Stimulated activated CD4-positive, alpha-beta T cell treated with anti-CD3 and anti-CD28 coated beads, Interleukin-1b, Interleukin-23, amount 100 ng/mL, for 1 hour (primary cell): ENCODE measurements at places on chromosomes 3 and 15.

DNA sequence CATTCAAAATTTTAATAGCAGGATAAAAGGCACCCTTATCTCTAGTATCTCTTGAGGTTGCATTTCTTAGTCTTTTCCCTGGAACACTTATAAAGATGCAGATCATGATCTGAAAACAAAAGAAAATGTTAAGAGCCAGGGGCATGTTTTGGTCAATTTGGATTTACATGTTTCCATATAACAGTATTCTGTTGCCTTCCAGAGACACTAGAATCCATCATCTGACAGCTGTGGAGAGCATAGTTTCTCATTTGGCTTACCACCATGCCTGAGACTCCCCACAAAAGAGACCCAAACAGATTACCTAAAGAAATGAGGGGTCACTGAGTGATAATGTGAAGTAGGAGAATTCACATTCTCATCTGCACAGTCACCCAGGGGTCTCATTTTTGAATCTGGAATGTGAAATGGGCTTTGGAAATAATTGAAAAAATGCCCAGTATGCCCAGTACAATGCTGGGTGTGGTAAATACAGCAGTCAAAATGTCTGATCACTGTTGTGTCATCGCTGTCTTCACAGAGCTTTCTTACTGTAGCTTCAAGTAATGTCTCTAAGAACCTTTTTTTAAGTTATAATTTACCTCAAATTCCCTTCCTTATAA lies 79.9 kb upstream of the ZBTB20 start:
- no peak for DNase-seq

GRCh38 chr3:186108106-186108940 lies 566 bp downstream of the ETV5 start:
- DNase-seq = no peak

DNA sequence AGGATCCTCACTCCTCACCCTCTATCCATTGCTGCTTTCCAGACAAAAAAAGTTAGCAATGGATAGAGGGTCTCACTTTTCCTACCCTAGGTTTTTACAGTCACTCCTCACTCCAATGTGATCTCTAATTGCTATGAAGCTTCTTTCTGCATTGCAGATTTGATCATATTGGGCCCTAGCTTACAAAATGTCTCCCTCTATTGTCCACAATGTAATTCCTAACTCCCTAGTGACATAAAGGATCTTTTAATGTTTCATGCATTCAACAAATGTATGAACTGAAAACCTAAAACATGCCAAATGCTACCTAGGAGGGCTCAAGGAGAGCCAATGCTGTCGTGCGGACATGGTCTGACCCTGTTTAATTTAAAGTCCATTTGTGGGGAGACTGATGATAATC lies 234.8 kb downstream of the CADM2 start:
- no peak for DNase-seq

- DNase-seq = no peak
These were observed 190.6 kb upstream of the ARPP21 start for GRCh38 chr3:35448681-35449080.

GRCh38 chr3:6523043-6523442 lies 337.9 kb upstream of the GRM7 start:
- no peak for DNase-seq

DNA sequence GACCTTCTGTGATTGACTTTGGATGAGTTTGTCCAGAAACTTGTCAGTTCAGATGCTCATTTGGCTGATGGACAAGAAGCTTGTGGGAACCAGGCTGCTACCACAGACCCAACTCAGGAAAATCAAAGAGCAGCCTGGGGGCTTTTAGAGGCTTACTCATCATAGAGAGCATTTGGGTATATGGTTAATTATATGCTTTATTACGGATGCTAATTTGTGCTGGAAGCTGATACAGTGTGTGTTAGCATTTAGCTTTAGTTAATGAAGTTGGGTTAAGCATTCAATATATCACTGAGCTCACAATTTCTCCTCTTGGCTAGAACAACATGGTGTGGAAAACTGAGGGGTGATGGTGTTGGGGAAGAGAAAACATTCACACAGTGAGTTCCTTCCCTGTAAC lies 664.2 kb upstream of the CFAP20DC start:
- no peak for DNase-seq

- DNase-seq = no peak
These were observed 92.8 kb downstream of the ZNF280D start for GRCh38 chr15:56640549-56640948.

DNA sequence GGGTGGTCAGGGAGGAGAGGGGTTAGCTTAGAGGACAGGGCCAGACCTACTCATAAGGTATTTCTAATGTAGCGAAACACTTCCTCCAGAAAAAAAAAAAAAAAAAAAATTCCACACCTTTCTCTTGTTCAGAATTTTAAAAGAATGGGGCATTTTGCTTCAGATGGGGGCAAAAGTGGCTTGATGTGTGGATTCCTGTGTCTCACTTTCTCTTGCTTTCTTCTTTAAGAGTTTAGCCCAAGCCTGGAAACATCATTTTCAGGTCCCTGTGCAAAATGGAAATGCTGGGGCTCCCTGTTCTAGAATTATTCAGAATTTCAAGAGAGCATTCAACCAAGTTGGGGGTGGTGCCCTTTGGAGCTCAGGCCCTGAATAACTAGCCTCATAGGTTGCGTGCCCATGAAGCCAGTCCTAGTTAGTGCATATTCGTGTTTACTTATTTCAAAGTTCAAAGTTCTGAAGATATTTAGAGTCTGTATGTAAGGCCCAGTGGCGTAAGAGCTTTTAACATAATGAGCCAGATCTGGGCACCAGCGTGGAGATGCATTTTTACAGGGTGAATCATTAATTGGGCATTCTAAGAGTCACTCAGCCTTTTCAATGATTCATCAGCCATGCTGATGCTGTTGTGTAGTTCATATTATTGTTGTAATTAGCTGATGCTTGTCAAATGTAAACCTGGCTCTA lies 104.5 kb downstream of the RPLP1 start:
- no peak for DNase-seq

- DNase-seq = no peak
These were observed 37.0 kb downstream of the FEM1B start for GRCh38 chr15:68314563-68314962.

DNA sequence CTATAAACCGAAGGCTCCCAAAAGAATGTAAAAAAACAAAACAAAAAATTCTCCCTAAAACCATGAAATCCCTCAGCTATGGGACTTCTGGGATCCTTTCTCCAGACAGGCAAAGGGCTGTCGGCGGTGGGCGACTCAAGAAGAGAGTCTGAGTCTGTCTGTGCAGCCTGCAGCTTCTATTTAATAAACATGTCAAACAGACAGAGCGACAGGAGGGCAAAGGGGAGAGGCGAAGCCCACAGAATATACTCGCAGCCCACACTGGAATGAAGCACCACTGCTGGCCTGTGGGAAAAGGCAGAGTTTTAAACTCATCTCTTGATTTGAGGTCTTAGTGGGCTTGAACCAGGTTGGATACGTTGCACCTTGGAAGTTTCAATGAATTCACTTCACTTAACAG lies 40.2 kb downstream of the ISL2 start:
- no peak for DNase-seq

GRCh38 chr3:45778761-45779201 lies 17.6 kb downstream of the SLC6A20 start:
- no peak for DNase-seq

DNA sequence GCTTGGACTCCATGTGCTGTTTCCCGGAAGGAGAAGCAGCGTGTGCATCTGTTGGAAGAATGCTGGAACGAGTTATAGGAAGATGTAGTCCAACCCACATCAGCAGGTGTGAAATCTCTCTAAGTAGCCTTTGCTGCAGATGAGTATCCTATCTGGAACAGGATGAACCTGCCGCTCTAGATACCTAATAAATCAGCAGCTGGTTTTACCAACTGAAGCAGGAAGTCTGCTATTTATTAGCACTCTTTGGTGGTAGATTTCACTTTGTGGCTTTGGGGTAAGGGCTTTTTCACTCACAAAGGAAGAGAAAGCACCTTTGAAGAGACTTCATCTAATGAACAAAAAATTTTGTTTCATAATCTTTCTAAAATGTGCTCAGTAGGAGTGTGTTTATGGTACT lies 66.4 kb downstream of the DCUN1D1 start:
- DNase-seq = no peak

- no peak for DNase-seq
These were observed 175.0 kb upstream of the PFN2 start for GRCh38 chr3:150145659-150146058.

- DNase-seq = no peak
These were observed 161.4 kb upstream of the POU1F1 start for GRCh38 chr3:87437765-87438164.

GRCh38 chr3:106758459-106758858 lies 618.8 kb upstream of the CCDC54 start:
- no peak for DNase-seq

DNA sequence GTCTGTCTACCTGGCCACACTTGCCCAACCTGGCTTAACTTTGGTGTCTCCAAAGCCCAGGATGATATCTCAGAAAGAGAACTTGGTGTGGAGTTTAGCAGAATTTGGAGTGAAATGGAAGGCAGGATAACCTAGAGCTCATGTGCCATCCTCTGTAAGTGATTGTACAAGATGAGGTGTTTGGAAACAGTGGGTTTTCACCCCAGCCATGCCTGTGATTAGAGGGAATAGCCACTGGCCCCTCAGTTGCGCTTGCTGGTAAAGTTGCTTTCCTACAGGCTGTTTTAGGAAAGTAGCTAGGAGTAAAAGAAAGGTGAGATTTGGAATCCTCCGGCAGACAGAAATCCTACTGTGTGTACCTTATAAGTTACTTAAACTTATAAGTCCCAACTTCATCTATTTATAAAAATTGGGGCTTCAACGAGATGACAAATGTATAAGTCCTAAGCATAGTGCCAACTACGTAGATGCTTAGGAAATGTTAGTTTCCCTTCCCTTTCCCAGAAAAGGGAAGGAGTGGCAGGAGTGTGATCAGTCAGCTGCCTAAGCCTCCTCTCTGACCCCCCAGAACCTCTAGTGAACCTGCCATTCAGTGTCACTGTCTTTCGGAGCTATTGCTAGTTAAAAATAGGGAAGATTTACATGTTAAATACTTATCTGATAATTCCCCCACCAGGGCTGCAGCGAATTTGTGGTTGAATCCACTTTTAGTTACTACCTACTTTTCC lies 13.4 kb upstream of the BMF start:
- DNase-seq = no peak

- no peak for DNase-seq
These were observed 86.8 kb downstream of the LSM3 start for GRCh38 chr3:14265246-14265962.

DNA sequence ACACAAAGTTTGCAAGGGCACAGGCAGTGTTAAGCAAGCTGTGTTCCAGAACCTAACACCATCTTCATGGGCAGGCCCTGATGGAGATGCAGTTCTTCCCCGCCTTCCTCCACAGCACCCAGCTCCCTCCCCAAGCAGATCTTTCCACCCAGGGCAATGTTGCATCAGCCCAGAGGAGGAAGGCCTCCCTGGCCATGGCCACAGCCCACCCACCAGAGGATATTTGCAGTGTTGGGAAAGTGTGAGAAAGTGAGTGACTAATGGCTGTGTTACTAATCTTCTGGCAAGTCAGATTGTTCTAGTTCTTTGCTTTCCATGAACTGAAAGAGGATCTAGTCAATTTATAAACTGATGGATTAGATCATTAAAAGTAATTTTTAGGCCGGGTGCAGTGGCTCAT lies 42.0 kb upstream of the ATP10A start:
- DNase-seq = no peak

- DNase-seq = no peak
These were observed 146.0 kb downstream of the IL20RB start for GRCh38 chr3:137103739-137104138.

DNA sequence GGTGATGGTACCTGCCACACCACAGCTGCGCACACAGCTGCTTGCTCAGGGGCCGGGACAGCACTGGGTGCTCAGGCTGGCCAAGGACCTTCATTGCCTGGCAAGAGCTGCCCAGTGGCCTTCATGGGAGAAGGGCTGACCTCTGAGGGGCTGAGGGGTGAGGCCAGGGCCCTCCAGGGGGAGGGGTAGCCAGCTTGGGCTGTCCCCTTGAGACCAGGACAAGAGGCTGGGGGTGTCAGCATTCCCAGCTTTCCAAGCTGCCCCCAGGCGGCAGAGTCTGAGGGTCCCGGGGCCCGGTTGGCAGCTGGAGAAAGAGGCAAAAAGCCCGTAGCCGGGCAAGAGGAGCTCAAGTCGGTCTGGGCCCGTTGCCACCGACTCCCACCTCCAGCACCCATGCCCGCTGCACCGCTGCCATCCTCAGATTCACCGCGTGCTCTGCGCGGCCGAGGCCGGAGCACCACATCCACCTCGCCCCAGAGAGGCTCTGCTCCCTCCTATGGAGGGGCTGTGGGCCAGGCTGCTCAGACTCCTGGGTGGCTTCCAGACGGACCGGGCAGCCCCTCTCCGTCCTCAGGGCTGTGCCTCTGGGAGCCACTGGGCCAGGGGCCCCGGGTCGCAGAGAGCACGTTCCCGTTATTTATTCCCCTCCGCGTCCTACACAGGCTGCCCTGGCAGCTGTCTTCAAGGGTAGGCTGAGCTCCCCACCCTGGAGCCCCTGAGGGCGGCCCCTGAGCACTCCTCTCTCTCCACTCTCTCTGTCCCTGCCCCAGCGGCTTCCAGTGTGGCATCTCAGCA lies 51.5 kb downstream of the PLXNA1 start:
- no peak for DNase-seq

- no peak for DNase-seq
These were observed 3.6 kb downstream of the CHDH start for GRCh38 chr3:53842436-53843194.

DNA sequence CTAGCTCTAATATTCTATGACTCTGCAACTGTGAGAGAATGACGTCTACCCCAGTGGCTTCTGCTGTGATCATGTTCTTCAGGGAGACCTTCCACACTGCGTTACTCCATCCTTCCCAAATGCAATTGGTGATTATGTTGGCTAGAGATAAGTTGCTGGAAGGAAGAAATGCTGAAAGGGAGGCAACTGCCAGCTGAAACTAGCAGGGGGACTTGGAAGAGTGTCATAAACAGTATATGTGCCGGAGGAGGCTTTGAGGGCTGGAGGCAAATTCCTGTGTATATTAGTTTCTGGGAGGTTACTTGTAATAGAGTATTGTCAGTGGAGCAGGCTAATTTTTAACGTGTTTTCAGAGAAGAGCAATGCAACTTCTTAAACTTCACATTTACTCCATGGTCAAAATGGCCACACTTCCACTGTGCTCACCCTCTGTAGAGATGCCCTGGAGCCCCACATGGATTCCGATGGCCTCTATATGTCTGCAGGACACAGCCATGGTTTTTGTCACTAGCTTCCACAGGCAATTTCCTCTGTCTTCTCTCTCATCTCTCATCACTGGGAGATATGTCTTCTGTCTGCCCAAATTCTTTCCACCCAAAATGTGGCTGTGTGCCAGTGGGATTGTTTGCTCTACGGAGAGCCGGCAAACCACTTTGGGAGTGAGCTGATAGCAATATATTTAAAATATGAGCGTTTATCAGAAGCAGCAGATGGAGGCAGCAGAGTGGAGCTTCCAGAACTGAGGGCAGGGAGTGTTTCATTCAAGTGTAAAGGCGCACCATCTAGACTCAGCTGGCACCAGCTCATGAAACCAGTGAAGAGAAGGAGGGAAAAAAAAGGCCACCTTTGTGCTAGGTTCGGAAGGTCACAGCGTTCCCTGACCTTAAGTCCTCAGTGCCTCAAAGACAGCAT lies 13.3 kb upstream of the CD47 start:
- no peak for DNase-seq
